Epithelial cell of prostate (primary cell): ENCODE measurements at places on chromosomes 16 and 17.

DNA sequence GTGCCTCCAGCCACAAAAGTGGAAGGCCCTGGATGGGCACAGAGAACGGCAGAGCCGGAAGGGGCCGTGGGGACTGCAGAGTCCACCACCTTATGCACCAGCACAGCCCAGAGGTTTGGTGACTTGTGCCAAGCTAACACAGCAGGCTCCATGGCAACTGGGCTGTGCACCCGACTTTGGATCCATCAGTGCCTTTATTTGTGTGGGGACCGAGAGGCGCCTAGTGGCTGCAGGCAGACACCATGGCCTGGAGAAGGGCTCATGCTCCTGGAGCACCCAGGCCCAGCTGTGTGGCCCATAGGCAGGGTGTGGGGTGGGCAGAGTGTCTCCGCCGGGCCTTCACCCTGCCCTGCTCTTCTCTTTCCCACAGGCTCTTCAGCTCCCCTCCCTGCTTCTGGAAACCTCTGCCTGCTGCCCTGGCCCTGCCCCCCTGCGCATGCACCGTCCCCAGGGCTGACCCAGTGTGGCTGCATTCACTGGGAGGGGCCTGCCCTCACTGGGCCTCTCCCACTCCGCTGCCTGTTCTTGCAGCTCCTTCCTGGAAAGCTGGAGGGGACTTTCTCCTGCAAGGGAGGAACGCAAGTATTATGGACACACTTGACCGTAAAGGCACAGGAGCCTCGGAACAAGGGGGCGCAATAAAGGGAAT, 10.1 kb downstream of the C16orf90 start:
- no peak for DNase-seq

- peak; percentile 73 for DNase-seq
Observed at GRCh38 chr16:20901436-20902112, 1.0 kb downstream of the LYRM1 start.

- no peak for DNase-seq
Observed at GRCh38 chr16:85252014-85252413, 139.7 kb upstream of the CIBAR2 start.

DNA sequence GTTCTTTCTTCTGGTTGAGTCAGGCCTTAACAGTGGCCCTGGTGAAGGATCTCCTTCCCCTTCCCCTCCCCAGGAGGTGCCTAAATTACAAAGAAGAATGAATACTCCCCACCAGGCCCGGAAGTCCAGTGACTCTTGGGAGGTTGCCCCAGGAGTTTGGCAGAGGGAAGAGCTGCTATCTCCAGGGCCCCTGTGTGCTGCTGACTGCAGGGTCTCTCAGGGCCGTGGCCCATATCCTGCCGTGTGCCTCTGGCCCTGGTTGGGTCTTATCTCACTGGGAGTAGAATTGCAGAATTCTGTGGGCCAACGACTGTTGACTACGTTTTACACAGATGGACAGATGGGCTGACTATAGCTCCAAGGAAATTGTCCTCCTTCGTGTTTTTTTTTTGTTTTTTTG, 28.0 kb downstream of the AKAP1 start:
- DNase-seq = no peak

- no peak for DNase-seq
Observed at GRCh38 chr17:41153856-41154255, 4.2 kb upstream of the KRTAP4-5 start.
